ENCODE measurements at places on chromosomes 5 and 9.

DNA sequence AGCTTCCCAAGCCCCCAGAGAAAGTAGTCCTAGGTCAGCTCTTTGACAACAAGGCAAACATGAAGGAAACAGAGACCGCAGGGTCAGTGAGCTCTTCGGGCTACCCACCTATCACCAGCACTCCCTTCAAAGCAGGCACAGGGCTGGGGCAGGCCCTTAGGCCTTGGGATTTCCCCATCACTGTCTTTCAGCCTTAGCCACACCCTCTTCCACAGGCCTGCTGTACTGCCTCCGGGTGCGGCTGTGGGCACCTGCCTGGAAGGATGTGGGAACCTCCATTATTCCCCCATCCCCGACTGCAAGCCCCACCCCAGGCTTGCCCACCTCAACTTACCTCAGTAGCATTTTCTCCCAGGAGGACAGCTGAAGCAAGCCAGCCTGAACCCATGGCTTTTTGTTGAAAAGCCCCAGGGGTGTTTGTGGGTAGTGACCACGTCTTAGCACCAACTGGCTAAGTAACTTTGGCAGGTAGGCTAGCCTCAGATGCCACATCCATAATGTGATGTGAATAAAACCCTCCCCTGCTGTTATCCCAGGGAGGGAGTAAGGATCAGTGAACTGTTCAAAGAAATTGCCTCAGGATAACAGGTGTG is 100.2 kb downstream of the PIK3R1 start:
- peak; percentile 7 for DNase-seq

DNA sequence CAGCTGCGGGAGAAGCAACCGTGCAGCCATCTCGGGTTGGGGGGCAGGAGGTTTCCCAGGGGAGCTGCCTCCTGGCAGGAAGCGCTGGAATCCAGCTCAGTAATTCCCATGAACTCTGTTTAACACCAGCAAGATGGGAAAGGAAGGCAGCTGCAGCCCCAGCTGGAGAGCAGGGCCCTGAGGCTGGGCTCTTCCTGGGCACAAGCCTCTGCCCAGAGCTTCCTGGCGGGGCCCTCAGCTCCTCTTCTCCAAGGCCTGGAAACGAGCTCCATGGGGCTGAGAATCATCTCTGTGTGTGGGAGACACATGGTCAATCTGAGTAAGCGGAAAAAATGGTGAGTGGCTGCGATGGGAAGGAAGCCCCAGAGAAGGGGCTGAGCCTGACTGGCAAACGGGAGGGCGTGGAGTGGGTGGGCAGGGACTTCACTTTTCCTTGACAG is 6.3 kb downstream of the MRPL36 start:
- DNase-seq: no peak

DNA sequence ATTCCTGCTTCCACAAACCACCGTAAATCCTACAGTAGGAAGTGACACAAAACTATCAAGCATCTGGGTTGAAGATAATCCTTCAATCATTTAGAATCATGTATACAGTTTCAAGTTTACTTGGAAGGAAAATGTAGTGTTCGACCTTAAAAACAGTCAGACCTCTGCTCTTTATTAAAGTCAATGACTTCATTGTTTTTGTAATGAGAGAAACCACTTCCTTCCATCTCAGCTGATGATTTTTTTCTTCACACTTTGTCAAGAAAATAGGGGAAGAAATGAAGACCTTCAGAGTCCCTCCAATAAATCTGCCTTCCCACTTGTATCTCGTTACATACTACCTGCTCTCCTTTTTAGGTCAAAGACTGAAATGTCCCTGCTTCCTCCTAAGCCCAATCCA is 30.1 kb downstream of the TUSC1 start:
- no peak for DNase-seq

DNA sequence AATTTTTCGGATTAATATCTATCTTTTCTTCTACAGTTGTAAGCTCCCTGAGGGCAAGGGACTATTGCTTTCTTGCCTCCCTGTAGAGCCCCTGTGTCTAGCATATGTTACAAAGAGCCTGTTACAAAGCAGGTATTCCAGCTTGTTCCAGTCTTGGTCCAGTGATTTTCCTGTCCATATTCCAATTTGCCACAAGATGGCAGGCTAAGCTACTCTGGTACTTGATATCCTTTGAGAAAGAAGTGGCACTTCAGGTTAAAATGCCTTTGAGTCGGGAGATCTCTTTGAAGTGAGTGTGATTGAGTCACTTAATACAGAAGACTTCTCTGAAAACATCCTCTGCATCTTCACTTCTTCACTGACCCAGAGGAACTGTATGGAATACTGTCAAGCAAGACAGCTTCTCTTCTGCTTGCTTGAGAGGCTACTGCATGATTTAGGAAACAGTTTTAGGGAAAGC is 24.5 kb downstream of the CAVIN4 start:
- no peak for DNase-seq

DNA sequence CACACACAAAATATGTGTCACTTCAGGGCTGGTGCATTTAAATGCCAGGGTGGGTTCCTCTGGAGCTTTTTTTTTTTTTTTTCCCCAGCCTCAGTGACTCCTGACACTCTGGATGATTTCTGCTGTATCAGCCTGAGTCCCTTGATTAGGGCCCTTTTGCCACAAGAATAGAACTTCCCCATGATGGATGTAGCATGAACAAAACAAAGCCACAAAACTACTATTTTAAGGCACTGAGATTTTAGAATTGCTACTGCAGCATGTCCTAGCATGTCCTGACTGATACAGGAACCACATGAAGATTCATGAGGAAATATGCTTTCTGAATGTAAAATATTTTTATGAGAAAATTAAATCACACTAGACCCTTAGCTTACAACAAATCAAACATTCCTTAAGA is 13.9 kb upstream of the ADGRD2 start:
- no peak for DNase-seq

DNA sequence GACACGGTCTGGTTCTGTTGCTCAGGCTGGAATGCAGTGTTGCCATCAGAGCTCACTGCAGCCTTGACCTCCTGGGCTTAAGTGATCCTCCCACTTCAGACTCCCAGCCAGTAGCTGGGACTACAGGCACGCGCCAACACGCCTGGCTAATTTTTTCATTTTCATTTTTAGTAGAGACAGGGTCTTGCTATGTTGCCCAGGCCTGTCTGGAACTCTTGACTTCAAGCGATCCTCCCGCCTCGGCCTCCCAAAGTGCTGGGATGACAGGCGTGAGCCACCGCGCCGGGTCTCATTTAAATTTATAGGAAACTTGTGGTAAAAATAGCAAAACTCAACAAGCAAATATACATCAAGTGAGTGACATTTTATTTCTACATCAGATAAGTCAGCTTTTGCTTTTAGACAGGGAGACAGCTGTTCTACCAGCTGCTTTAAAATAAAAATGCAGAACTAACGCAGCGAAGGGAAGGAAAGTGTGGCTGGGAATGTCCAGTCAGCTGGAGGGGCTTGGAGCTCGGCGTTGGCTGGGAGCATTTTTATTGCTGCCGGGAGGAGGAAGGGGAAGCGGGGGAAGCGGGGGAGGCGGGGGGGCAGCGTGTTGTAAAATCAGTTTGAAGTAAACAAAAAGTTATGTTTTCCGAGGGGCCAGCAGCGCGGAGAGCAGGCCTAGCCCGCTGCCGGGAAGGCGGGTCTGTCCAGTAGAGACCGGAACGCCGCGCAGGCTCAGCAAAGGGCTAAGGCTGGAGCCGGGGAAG is 707 bp upstream of the ZFYVE16 start:
- DNase-seq: no peak

DNA sequence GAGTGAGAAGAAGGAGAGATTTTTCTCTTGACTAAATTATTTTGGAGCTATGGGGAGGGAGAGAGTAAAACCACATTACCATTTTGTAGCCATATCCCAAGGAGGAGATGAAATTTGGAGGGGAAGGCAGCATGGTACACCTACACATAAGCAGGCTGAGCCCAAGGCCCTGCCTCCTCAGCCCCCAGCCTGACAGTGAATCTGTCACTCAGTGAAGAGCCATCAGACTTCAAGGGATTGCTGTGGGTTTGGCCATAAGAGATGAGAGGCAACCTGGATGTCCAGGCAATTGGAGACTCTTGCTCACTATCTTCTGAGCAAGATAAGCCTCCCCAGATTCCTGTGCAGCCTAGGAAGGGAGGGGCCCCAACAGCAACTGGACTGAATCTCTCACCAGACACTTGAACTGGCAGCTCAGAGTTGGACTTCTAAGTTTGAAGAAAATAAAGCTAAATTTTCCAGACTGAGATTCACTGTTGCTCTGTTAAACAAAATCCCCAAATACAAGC is 216.6 kb downstream of the SEMA6A start:
- DNase-seq: no peak

DNA sequence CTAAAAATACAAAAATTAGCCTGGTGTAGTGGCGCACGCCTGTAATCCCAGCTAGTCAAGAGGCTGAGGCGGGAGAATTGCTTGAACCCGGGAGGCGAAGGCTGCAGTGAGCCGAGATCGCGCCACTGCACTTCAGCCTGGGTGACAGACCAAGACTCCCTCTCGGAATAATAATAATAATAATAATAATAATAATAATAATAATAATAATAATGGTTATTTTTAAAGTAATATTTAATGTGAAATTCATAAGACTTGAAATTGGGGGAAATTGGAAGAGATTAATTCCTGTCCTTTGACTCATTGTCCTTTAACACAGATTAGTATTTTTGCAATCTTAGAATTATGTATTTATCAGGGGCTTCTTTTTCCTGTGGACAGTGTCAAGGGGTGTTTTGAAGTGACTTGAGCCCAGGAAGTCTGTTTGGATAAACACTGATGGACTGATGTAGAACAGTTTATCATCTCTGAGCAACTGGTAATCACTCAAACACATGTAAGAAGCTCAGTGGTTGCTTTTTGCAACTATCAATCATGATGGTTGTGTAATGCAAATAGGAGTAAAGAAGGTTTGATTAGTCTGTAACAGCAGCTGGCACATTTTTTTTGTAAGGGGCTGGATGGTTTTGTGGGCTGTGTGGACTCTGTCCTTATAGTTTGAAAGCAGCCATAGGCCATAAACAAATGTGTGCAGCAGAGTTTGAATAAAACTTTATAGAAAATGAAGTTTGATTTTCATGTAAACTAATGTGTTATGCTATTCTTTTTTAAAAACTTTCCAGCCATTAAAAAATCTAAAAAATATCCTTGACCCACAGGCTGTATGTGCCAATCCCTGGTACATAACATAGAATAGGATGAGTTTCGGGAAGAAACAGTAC is 93.5 kb downstream of the F2RL2 start:
- DNase-seq: no peak

DNA sequence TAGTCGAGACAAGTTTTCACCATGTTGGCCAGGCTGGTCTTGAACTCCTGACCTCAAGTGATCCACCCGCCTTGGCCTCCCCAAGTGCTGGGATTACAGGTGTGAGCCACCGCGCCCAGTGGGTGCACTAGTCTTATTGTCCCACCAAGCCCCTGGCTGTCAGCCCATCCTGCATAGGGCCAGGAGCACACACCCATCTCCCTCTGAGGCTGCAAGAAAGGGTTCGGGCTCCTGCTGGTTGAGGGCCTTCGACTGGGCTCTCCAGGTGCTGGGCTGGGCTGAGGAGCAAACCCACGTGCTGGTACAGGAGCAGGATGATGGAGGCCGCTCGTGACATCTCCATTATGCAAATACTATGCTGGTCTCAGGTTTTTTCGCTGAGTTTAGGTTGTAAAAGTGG is 25.1 kb upstream of the RNF130 start:
- DNase-seq: no peak

GRCh38 chr5:122019919-122020590 is 58.0 kb downstream of the LOX start:
- no peak for DNase-seq

GRCh38 chr5:94239266-94239665 is 379.1 kb downstream of the KIAA0825 start:
- no peak for DNase-seq

- no peak for DNase-seq
These were observed 96.7 kb upstream of the CHD1 start for GRCh38 chr5:99025298-99026045.

- DNase-seq: no peak
These were observed 90.3 kb upstream of the IFNK start for GRCh38 chr9:27433631-27434325.

DNA sequence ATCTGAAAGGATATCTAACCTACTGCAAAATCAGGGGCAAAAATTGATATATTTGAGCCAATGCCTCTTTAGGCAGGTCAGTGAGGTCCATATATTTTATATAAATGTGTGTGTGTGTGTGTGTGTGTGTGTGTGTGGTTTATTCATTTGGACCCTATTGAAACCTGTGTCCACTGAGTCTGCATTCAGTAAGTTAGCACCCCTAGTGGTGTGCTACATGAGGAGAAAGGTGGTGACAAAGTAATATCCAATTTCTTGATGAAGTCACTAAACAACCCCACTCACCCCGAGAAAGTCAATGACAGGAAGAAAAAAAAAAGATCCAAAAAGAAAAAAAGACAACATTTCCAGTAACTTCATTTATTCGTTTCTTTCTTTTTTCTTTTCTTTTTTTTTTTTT is 4.1 kb downstream of the FBXW11 start:
- no peak for DNase-seq

- DNase-seq: no peak
These were observed 926.3 kb upstream of the ARRDC3 start for GRCh38 chr5:92309336-92309991.

- DNase-seq: no peak
These were observed 101.3 kb downstream of the RASEF start for GRCh38 chr9:82961504-82962125.

Data from effector memory CD4-positive, alpha-beta T cell (primary cell).